Breast epithelium (tissue), 4 donors: ENCODE measurements at places on chromosomes 7 and 10. TPM values are rescaled to one million over a fixed set of nuclear protein-coding genes. Genes with fewer than 3 reads are reported as not detected.

GRCh38 chr10:102914781-102915180 lies 3.3 kb upstream of the CNNM2 start:
- H3K27me3 ChIP-seq = no peaks in the 10 kb centered on the region
- DNase-seq = no peak
- no peak overlapping the region for H3K4me3 ChIP-seq
- no peaks in the 10 kb centered on the region for H3K36me3 ChIP-seq

AKR1C2 gene
- total RNA-seq = 25.9 TPM

GRCh38 chr7:74070619-74070921 lies 13.0 kb upstream of the LIMK1 start:
- DNase-seq = no peak
- no peaks in the 10 kb centered on the region for H3K27me3 ChIP-seq
- H3K36me3 ChIP-seq = no peaks in the 10 kb centered on the region
- no peak overlapping the region for H3K27ac ChIP-seq

- no peaks in the 10 kb centered on the region for H3K4me1 ChIP-seq
- no peak overlapping the region for H3K4me3 ChIP-seq
- no peaks in the 10 kb centered on the region for H3K27me3 ChIP-seq
- no peaks in the 10 kb centered on the region for H3K36me3 ChIP-seq
- DNase-seq = no peak
These were observed 59.3 kb upstream of the RNF148 start for GRCh38 chr7:122762071-122762470.

SDK1 gene
- total RNA-seq = 18.2 TPM

MET gene
- 40.6 TPM for total RNA-seq
